Fibroblast of skin of left quadriceps (primary cell): ENCODE measurements at places on chromosomes 4 and X.
A peak's percentile ranks its signal among the peaks of the same experiment; 100 is the strongest.

GRCh38 chrX:44871931-44872820, 812 bp upstream of the KDM6A start:
- DNase-seq, result no peak

GRCh38 chrX:96246436-96246835, 438.2 kb upstream of the DIAPH2 start:
- no peak for DNase-seq

GRCh38 chr4:150585611-150586010, 3.7 kb downstream of the MAB21L2 start:
- DNase-seq, result no peak

DNA sequence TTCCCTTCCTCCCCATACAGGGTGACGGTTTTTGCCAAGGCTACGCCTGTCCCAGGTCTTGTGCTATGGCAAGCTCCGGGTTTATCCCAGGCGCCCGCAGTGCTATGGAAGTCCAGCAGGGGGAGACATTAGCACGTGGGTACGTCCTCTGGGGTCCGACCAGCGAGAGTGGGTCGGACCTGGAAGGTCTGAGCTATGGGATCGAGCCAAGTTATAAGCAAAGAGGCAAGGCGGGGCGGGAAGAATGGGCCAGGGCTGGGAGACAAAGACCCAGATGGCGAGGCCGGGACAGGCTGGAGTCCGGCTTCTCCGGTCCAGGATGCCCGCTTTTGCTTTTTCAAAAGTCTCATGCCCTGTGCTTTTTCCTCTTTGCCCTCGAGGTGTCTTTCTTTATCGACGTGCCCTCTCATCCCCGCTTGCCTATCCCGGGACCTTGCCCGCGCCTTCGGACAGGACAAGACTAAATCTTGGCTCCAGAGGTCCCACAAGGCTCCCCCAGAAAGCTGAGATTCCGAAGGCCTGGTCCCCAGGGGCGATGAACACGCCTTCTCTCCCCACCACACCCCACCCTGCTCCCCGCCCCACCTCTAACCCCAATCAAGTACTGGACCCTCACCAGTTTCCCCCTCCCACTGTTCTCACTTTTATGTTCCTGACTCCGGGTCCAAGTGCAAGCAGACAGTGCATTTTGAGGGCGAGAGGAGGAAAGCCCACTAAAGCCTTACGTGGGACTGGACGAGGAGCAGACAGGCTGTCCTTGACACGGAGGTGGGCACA, 785 bp upstream of the EFNB1 start:
- peak; percentile 52 for DNase-seq

DNA sequence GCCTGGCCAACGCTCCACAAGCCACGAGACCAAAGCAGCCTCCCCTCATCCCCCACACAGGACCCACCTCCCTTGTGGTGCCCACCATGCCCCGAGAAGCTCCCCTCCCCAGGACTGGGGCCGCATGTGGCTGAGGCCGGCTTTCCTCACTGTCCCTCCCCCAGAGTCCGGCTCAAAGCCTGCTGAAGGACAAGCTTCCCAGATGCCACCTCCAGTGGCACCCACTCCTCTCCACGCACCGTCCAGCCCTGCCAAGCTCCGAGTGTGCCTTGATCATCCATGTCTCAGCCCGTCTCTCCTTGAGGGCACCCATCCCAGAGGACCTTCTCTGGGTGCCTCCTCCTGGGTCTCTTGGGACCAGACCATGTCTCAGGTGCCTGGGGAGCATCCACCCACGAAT, 58.8 kb upstream of the MXD4 start:
- no peak for DNase-seq

GRCh38 chr4:138161351-138161750, 80.8 kb downstream of the SLC7A11 start:
- no peak for DNase-seq

DNA sequence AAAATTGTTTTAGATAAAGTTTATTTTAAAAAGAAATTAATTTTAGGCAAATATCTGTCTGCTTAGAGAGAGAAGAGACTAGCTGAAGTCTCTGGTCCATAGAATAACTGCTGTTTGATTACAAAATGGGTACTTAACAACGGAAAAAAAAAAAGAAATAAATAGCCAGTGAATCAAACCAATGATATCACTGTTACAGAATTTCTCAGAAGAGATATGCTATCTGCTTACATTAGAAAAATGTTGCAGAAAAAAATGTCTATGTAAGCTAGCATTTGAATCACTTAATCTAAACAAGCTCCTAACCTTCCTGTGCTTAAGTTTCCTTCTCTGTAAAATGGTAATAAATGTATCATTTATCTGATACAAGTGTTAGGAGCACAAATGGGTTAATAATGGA, 189.9 kb downstream of the IL15 start:
- no peak for DNase-seq

DNA sequence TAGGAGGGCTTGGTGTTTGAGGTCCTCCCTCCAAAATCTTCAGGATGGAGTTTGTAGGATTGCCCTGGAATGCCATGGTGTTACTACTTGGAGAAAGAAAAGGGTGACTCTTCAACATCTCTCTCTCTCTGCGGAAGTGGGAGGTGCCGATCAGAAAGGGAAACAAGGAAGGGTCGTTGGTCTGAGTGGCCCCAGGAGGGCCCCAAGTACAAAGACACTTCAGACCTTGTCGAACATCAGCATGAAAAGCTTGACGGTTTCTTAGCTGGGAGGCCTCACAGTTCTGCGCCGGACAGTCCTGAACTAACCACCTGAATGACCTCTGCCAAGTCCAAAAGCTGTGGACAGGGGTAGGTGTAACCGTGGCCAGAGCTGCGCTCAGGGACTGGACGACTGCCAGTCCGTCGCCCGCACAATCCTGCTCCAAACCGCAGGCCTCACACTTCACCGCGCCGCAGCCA, 646 bp upstream of the GSX2 start:
- no peak for DNase-seq

GRCh38 chr4:56755901-56756300, 65.6 kb downstream of the SPINK2 start:
- no peak for DNase-seq

DNA sequence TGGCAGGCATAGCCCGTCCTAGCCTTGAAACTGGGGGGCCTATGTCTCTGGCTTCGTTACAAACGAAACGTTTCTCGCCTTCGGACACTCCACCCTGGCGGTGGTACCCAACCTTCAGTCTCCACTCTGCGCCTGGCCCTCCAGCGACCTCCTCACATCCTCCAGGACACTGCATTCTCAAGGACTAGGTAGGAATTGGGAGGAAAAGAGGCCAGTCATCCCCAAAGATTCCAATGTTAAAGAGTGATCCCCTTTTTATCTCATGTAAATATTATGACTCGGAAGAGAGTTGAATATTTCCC, 2.1 kb upstream of the NKX6-1 start:
- no peak for DNase-seq

DNA sequence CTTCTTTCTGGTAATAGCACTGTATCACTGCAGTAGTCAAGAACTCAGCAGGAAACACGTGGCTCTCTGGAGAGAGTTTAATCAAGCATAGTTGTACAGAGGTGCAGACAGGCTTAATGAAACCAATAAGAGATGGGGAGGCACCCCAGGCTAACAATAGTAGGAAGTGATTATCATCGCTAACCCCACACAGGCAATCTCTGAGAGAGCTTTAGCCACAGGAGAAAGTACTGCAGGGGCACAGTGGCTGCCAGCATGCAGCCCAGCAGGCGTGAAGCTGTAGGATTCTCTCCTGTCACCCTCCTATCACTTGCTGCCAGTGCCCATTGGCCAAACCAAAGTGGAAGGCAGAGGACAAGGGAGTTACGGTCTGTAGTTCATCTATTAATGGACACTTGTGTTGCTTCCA, 450.0 kb upstream of the RASGEF1B start:
- no peak for DNase-seq

- DNase-seq, result no peak
Observed at GRCh38 chr4:151692821-151693673, 67.8 kb downstream of the GATB start.

DNA sequence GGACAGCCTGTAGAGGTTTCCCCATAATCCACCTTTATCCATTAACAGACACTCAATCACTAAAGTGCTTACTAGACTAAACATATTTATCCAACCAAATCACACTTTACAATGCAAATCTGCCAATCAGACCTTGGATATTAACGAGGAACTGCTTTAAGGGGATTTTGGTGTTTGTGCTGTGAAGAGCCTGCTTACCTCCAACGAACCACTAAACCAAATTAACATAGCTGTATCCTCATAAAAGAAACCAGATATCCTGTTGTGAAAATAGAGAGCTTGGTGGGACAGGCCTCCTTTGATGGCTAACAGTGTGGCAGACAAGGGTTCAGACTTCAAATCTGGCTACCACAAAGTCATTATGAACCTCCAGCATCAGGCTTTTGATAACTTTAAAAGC, 252.6 kb upstream of the HAND2 start:
- no peak for DNase-seq

DNA sequence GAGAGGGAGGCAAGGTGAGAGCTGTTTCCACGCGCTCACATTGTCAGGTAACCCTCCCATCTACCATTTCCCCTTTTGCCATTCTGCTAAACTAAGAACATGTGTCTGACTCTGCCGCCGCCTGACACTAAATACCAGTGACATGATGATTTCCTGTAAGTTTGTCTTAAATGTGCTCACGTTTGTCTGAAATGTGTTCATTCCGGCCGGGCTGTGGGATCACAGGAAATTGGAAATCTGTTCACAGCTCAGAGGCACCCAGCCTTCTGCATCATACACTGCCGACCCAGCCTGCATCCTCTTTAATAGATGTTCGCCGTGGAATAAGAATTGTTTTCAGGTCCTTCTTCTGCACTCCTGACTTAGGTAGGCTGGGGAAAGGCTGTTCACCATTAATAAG, 336.2 kb upstream of the PPARGC1A start:
- DNase-seq, result no peak

DNA sequence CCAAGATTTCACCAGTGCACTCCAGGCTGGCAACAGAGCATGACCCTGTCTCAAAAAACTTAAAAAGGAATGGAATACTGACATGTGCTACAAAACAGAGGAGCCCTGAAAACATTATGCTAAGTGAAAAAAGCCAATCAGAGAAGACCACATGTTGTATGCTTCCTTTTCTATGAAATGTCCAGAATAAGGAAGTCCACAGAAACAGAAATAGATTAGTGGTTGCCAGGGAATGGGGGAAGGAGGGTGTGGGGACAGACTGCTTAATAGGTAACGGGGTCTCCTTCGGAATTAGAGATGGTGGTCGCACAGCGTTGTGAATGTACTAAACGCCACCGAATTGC, 30.1 kb upstream of the KIAA0232 start:
- DNase-seq, result no peak

GRCh38 chr4:78764498-78764961, 11.6 kb upstream of the BMP2K start:
- DNase-seq, result no peak

DNA sequence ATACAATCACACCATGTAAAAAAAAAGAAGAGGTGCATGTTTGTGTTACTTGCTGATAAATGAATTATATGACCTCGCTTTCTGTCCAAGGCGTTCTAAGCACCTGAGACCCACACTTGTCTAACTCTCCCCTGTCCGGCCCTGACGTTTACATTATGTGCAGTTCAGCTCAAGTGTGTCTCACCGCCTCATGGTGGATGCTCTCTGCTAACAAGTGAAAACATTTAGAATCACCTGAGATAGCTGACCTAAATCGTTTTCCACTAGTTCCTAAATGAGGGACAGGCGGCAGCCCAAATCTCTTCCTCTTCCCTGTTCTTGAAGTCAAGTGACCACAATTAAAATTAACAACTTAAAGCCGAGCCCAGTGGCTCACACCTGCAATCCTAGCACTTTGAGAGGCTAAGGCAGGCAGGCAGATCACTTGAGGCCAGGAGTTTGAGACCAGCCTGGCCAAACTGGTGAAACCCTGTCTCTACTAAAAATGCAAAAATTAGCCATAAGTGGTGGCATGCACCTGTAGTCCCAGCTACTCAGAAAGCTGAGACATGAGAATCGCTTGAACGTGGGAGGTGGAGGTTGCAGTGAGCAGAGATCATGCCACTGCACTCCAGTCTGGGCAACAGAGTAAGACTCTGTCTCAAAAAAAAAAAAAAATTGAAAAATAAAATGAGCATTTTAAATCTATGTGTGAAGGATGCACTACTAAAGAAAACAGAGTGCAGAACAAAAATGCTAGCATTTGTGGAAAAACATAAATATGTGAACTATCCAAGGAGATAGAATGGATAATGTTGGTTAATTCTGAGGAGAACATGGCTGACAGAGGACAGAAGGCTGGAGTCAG, 3.9 kb upstream of the TIFA start:
- no peak for DNase-seq

- DNase-seq, result no peak
Observed at GRCh38 chr4:38603652-38604051, 60.3 kb upstream of the KLF3 start.

DNA sequence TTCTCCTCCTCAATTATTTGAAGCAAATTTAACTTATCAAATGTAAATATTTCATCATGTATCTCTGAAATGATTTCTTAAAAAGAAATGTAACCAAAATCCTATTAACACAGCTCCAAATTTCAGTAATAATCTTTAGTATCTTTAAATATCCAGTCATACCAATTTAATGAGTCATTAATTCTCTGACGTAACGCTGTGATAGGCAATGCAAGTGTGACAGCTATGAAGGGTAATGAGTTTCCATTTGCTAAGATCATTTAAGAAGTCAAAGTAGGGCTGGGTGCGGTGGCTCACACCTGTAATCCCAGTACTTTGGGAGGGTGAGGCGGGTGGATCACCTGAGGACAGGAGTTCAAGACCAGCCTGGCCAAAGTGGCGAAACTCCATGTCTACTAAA, 15.6 kb downstream of the RPS3A start:
- DNase-seq, result no peak

DNA sequence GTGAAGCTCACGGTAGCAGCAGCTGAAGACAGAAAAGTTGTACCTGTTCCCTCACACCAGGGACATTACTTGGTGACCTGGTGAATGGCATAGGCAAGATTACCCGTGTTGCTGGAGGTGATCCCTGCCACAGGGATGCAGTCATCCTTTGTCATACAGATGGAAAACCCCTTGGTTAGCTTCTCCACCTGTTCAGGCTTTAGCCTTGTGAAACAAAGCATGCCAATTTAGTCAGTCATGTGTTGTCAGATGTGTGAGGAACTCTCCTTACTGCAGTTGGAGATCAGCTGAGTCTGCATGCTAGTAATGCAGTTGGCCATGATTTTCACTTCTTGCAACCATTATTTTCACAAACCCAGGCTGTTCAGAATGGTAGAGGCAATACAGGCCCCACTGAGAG, 41.0 kb downstream of the AMELX start:
- no peak for DNase-seq

- DNase-seq, result no peak
Observed at GRCh38 chr4:166518315-166518714, 645.3 kb downstream of the TLL1 start.

DNA sequence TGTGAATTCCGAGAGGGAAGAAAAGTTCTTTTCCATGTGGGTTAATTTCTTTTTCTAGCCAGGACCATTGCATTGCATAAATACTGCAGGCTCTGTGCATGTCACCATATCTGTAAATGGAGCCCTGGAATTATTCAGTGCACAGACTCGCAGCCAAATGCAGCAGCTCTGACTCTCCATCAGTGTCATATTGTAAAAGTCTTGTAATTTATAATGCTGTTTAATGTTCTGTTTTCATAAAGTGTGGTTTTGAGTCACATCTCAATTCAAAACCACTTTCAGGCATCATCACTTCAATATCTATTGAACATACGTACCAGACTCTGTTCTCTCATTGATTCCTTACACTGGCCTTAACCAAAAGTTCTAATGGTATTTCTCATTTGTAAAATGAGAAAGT, 193.9 kb upstream of the RPL34 start:
- peak; percentile 66 for DNase-seq

- no peak for DNase-seq
Observed at GRCh38 chr4:16583764-16584163, 314.7 kb downstream of the LDB2 start.
